ENCODE measurements at places on chromosomes 16 and 17.

DNA sequence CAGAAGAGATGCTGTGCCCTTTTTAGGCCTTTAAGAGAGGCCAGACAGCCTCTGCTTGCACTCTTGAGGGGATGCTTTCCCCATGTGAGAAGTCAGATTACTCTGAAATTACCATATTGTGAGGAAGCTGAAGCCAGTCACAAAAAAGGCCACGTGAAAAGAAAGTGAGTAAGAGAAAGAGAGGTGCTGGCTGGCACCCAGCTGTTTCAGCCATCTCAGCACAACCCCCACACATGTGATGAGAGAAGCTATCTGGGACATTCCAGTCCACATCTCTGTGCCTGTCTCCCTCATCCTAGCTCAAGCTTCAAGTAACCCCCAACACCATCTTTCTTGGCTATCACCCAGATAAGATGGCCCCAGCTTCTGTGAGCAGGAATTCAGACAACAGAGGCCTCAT lies 131.4 kb downstream of the HS3ST2 start:
- DNase-seq, result no peak

DNA sequence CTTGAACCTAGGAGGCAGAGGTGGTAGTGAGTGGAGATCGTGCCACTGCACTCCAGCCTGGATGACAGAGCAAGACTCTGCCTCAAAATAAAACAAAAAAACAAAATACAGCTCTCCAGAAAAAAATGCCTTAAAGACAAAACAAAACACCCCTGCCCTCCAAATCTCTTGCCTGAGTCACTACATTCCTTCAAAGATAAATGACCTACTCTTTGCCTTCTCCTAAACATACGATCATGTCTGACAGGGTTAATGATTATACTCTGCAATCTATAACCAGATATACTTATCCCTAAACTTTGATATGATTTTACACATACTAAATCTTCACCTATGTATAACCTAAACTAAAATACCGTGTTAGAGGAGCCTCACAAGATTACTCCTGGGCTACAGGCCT lies 1.4 kb upstream of the SETD6 start:
- no peak for DNase-seq

GRCh38 chr16:8888951-8889892 lies 7.1 kb downstream of the LITAFD start:
- DNase-seq, result no peak

DNA sequence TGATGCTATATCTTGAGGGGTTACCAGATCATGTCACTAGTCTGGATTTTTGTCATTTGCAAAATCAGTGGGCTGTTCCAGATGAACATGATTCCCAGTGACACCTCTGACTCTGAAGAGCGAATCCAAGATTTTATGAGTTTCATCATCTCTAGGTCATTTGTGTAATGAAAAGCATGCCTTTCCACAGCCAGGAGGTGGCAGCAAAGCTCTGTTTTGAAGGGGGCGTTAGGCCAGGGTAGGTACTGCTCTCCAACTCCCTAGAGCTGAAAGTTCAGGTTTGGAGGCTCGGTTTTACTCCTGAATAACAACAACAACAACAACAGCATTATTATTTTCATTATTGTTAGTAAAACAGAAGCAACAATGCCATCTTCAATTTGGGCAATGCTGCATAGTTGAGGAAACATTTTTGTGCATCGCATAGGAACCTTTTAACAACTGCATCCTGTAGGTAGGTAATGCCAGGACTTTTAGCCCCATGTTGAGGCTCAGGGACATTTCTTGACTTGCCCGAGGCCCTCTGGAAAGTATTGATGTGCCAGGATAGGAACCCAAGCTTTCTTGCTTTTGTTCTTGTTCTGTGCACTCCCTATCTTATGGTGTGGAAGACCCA lies 77.0 kb downstream of the MYH13 start:
- DNase-seq, result no peak

GRCh38 chr17:6072611-6073010 lies 2.4 kb downstream of the WSCD1 start:
- DNase-seq, result no peak

DNA sequence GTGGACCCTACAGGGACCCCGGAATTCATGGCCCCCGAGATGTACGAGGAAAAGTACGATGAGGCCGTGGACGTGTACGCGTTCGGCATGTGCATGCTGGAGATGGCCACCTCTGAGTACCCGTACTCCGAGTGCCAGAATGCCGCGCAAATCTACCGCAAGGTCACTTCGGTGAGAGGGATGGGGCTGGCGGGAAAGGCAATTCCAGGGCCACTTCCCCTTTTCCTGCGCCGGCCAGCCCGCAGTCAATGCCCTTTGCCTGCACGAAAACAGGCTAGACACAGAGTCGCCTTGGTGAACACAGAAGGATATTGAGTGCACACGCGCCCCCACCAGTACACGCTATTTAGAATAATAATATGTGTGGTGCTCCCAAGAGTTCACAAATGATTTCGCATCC lies 4.0 kb downstream of the WNK4 start:
- DNase-seq, result no peak

GRCh38 chr17:31858642-31859486 lies at the start of gene COPRS:
TSS of gene COPRS (minus strand) at chr17:31859244. CDS start at chr17:31859199, 45 bp downstream.
- DNase-seq, result no peak

DNA sequence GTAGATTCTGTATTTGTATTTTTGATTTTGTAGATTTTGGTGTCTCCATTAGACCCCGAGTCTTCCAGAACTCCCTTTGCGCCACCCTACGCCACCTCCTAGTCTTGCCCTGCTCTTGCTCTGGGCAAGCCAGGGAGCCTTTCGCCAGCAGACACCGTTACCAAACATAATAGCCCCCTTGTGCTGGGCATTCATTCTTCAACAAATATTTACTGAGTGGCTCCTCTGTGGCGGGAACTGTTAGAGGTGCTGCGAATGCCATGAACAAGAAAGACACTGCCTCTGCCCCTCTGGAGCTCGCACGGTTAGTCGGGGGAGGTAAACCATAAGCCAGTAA lies 841 bp upstream of the GPT2 start:
- no peak for DNase-seq

All from forelimb muscle (tissue), 1 donor.